Anterior cingulate cortex (tissue), 58 donors: ENCODE measurements at places on chromosomes 3 and 15.

DNA sequence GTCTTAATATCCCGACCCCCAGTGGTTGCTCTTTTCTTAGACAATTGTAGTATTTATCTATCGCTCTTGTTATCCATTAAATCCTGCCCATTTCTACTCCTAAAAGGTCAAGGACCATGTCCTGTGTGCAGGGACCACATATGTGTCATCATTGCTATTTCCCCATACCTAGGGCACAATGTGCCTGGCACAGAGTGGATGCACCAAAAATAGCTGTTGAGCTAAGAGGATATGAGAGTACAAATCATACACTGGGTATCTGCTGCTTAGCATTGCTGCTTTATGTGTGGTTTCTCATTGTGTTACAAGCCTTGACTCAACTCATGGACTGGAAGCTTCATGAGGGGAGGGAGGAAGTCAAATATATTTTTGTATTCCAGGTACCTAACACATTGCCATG is 3.4 kb upstream of the MITF start:
- DNase-seq, result no peak

- no peak for DNase-seq
Observed at GRCh38 chr15:73822998-73823397, 50.4 kb upstream of the TBC1D21 start.

GRCh38 chr3:124514683-124515082 is 215.6 kb upstream of the UMPS start:
- no peak for DNase-seq

- DNase-seq, result no peak
Observed at GRCh38 chr3:14113965-14114635, 10.6 kb downstream of the CHCHD4 start.

GRCh38 chr3:26484140-26484539 is 138.4 kb upstream of the LRRC3B start:
- DNase-seq, result no peak

DNA sequence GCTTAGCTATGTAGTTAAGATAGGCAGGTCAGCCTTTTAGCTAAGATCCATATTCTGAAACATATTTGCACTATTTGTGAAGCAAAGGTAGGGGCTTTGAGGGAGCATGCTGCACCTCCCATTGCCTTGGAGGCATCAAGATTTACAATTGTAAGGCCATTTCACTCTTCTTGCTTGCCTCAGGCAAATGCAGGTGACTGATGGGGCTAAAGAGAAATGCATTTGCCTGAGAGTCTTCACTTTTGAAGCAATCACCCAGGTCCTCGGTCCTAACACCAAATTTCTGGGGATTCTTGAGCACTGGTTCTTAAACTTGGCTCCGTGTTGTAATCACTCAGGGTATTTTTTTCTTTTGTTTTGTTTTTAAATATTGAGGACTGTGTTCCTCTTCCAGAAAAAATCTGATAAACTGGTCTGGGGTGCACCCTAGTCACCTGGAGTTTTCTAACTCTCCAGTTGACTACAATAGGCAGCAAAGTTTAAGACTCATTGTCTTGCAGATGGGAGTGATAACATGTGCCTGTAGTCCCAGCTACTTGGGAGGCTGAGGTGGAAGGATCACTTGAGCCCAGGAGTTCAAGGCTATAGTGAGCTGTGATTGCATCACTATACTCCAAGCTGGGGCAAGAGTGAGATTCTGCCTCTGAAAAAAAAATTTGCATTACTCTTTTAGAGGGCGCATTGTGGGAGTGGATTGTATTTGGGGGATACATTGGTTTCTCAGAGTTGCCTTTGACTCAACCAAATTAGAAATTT is 68.1 kb downstream of the EOMES start:
- DNase-seq, result no peak

DNA sequence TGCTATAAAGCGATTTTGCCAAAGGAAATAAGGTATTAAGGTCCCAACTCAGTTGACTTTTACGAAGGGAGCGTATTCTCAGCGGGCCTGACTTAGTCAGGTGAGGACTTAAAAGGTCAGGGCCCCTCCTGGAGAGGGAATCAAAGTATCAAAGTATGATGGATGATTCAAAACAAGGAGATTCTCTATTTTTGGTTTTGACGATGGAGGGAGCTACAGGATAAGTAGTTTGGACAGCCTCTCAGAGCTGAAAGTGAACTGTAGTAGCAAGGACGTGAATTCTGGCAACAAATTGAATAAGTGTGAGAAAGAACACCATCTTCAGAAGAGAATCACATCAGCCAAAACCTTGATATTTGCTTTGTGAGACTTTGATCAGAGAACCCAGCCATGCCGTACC is 1186.5 kb downstream of the SI start:
- DNase-seq, result no peak

DNA sequence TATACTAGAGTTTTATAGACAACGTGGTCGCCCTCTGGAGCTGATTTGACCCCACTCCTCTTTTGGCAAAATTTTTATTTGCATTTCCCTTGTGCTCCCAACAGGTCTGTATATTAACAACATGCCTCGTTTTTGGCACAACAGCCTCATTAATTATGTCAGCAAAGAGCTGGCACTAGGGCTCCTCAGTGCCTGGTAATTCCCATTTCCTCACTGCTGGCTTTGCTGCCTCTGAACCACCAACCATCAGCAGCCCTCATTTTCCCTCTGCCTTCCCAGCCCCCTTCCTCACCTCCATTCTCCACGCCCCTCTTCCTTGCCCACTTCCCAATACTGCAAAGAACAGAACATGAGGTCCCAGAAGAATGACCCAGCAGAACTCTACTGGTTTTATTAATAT is 204.8 kb downstream of the ABHD5 start:
- DNase-seq, result no peak
